Skeletal muscle tissue (tissue), 5 donors: ENCODE measurements at places on chromosomes 4 and X. TPM values are rescaled to one million over a fixed set of nuclear protein-coding genes. Genes with fewer than 3 reads are reported as not detected.

Gene PCYT1B
- 1.0 TPM for total RNA-seq

Gene ZMYM3
- total RNA-seq = 9.4 TPM

Gene CABS1
- total RNA-seq = not detected

Gene TASL
- total RNA-seq = 0.52 TPM

Gene FRAS1
- 15.1 TPM for total RNA-seq

Gene RBM46
- total RNA-seq = not detected

Gene RHOXF2
- not detected for total RNA-seq

Gene EGF
- total RNA-seq = 24.5 TPM

Gene KCTD8
- not detected for total RNA-seq

Gene CPE
- total RNA-seq = 89.8 TPM

Gene TMEM156
- under 0.01 TPM for total RNA-seq

Gene SLC26A1
- total RNA-seq = not detected

Gene GABRE
- 41.8 TPM for total RNA-seq

Gene CNGA1
- under 0.01 TPM for total RNA-seq
